NCI-H1105 treated with DMSO at 0.1 percent for 48 hours (cell line): ENCODE measurements at places on chromosomes 5 and 9.

- no peak for DNase-seq
These were observed 7.0 kb downstream of the DIPK1B start for GRCh38 chr9:136719195-136719880.

DNA sequence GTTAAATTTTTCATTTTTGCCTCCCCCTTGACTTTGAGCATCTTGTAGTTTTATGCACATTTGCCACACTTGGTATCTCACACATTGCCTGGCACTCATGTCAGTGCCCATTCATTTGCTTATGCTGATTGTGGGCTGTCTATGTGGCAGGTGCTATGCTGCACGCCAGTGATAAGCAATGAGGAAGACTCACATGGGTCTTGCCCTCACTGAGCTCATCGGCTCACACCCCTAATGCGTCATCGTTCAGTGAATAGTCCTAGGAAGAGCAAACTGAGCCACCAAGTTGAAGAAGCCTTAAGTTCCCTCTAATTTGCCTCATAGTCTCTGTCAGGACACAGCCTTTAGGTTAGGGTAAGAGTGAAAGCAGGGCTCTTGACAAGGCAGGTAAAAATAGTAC lies 209.4 kb upstream of the IL12B start:
- DNase-seq, result no peak

- no peak for DNase-seq
These were observed 10.4 kb downstream of the MARCHF3 start for GRCh38 chr5:127019928-127020327.

DNA sequence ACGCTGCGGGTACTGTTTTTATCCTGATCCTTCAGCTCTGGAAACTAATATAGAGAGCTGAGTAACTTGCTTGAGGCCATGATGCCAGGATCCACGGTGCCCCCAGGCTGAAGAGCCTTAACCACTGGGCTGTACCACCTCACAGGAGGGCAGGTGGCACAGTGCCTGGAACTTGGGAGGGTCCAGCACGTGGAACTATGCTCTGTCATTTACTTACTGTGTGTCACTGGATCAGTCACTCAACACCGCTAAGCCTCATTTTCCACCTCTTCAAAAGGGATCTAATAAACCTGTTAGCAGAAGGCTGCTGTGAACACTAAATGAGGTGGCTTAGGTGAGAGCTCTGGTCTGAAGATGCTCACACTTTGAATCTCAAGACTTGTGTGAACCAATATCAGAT lies 29.6 kb downstream of the KCNIP1 start:
- no peak for DNase-seq

GRCh38 chr5:116068028-116068632 lies 16.7 kb upstream of the COMMD10 start:
- peak; percentile 7 for DNase-seq
